ENCODE measurements at places on chromosomes 3 and 15.

DNA sequence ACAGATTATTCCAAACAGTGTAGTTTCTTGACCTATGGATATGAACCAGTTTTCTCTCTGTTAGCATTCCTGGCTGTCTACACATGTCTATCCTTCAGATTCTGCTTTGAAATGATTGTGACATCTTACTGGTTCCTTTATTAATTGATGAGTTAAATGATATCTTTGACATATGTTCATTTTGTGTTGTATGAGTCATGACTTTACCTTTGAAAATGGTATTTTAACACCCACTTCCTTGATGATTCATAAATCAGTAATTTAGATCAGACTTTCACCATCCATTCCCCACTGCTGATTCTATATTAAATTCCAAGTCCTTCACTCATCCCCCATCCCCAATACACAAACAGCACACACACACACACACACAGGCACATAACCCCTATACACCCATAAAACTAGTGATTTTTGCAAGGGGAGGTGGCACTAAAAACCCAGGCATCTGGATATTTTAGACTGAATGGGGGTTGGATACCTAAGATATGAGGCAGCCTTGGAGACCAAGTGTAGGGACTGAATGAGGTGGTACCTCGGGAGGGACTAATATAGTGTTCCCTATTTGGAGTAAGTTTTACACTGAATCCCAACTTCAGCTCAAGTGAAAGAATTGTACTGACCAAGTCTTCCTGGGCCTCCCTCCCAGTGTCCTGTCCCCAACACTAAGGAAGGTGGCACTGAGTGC lies 9.7 kb downstream of the CCK start:
- no peak for DNase-seq

DNA sequence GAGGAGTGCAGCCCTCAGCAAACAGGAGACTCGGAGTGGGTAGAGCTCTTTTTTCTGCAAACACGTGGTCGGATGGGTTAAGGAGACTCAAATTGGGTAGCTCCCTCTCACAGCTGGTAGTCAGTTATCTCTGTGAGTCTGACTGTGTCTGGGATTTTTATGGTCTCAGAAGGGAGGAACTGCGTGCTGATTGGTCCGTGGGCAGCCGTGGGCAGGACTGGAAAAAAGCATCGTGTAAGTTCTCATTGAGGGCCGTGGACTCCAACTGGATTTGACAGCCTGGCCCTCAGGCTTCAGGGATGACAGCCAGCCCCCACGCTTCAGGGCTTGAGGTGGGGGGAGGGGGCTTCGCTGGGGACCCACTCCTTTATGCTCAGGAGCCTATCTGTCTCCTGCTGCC lies 463.9 kb downstream of the EPHA3 start:
- no peak for DNase-seq

DNA sequence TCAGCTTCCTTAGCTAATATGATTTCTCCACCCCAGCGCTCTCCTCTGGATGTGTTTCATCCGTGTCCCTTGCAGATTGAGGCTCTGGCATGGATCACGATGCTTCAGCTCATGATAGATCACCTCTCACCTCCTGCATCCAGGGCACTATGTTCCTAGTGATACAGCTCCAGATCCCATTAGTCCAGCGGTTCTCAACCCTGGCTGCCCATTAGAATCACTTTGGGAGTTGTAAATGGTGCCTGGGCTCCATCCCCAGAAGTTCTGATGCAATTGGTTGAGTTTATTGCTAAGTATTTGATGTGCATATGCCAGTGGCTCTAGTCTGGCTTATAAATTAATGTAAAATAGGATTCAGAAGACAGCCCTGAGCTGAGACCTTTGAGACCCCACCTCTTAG lies 34.5 kb downstream of the INSYN1 start:
- DNase-seq = no peak

- DNase-seq = no peak
These were observed 15.8 kb downstream of the NR2E3 start for GRCh38 chr15:71826196-71826595.

Measured in GM12892 (cell line).